ENCODE measurements at places on chromosomes 3 and 15. TPM values are rescaled to one million over a fixed set of nuclear protein-coding genes. Genes with fewer than 3 reads are reported as not detected.

- DNase-seq: no peak
These were observed 40.8 kb downstream of the PLCH1 start for GRCh38 chr3:155704061-155704460.

- no peak for DNase-seq
These were observed 50.6 kb downstream of the SMARCC1 start for GRCh38 chr3:47731061-47731460.

DNA sequence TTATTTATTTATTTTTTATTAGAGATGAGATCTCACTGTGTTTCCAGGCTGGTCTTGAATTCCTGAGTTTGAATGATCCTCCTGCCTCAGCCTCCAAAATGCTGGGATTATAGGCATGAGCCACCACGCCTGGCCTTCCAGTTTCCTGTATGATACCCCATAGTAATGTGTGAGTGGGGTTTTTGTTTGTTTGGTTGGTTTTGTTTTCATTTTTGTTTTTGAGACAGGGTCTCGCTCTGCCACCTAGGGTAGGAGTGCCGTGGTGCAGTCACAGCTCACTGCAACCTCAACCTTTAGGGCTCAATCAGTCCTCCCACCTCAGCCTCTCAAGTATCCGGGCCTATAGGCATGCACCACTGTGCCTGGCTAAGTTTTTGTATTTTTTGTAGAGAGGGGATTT lies 30.9 kb downstream of the GOLM2 start:
- no peak for DNase-seq

LDHAL6B gene
- polyA plus RNA-seq: 0.23 TPM

RAB7A gene
- polyA plus RNA-seq: 262 TPM
